HFFc6 (cell line): ENCODE measurements at places on chromosomes 1 and 21. TPM values are rescaled to one million over a fixed set of nuclear protein-coding genes. Genes with fewer than 3 reads are reported as not detected.

Gene LRRC7
- total RNA-seq = 0.21 to 0.48 TPM (median 0.33 TPM) in 3 replicates

Gene RPF1
- total RNA-seq = 26.6 to 35.3 TPM (median 34.3 TPM) in 3 replicates

Gene C1orf87
- total RNA-seq = not detected in 3 replicates

Gene ST6GALNAC3
- total RNA-seq = 0.93 to 1.5 TPM (median 1.1 TPM) in 3 replicates

Gene C1orf174
- total RNA-seq = 19.3 to 24.1 TPM (median 21.1 TPM) in 3 replicates

Gene FBXO2
- total RNA-seq = 0.63 to 1.7 TPM (median 1.7 TPM) in 3 replicates

Gene VAV3
- 0.06 TPM in 1 of 3 replicates, not detected in the others for total RNA-seq

Gene C2CD2
- total RNA-seq = 14.4 to 14.6 TPM (median 14.5 TPM) in 3 replicates

Gene NKAIN1
- total RNA-seq = not detected in 2 replicates

Gene BCL2L15
- 0.10 TPM in 1 of 3 replicates, not detected in the others for total RNA-seq

Gene HSPG2
- 294 and 385 TPM in 2 replicates for total RNA-seq

Gene RHD
- total RNA-seq = not detected in 2 replicates

DNA sequence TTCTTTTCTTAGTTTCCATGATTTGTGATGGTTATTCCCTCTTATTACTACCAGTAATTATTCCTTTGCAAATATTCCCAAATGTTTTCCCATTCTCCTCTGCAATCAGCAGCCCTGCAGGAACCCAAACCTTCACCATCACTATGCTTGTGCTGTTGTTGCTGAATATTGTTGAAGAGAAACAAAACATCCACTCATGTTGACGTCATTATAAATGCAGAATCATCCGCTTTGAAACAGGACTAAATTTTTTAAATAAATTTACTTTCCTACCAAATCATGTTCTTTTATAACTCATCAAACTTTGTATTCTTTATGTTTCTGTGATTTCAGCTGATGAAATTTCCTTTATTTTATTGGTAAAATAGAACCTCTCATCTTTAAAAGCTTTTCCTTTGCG is 787.0 kb upstream of the B3GALT2 start:
- no peak for DNase-seq

- DNase-seq = no peak
Measured at GRCh38 chr1:229561141-229561540, 2.6 kb upstream of the ABCB10 start.

- no peak for DNase-seq
Measured at GRCh38 chr1:90605070-90605469, 112.0 kb downstream of the BARHL2 start.

GRCh38 chr1:202189918-202190715 is 3.5 kb upstream of the LGR6 start:
- DNase-seq = peak; percentile 24

DNA sequence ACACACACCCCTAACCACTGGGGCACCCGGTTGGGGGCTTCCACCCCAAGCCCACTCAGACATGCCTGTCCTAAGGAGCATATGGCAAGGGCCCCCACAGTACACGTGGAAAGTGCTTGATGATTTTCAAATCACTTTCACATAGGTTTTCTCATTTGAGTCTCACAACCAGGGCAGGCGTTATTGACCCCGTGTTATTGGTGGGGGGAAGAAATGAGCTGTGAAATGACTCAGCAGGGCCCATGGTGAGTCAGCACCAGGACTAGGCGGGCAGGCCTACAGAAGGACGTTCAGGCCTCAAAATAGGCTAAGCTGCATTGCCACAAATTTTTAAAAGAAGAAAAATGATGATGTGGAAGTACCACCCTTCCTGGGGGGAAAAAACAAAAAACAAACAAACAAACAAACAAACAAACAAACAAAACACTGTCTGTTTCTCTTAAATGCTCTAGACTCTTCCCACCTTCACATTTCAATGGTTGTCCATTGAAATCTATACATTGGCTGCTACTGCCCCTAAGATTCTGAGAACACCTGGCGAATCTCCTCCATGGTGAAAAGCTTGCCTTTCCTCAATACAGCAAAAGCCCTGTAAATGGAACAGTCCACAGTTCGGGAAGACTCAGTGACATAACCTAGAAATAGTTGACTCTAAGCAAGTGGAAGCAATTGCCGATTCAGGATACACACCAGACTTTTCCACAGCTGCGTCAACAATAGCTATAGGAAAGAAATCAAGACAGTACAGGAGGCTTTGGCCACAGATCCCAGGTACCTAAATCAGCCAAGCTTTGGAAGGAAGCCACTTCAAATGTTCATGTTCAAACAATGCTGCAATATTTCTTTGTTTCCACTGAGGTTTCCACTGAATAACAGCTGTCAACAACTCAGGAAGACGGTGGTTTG is 234.7 kb downstream of the TOMM20 start:
- peak; percentile 52 for DNase-seq

DNA sequence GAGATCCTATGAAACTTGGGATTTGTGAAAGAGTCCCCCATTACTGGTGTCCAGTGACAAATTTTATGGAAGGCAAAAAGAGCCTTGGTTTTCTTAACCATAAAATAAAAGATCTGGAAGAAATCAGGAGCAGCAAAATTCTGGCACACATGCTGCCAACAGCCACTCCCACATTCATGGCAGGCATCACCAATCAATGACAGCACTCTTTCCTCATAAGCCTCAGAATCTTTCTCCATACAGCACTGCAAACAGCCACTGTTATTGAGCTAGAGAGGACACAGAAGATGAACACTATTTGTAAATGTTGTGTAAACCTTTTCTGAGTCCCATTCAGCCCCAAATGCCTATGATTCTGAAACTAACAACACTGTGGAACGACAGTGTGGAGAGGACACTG is 162.2 kb downstream of the RRAGC start:
- no peak for DNase-seq

- DNase-seq = peak; percentile 45
Measured at GRCh38 chr1:36384542-36385409, 948 bp downstream of the STK40 start.

DNA sequence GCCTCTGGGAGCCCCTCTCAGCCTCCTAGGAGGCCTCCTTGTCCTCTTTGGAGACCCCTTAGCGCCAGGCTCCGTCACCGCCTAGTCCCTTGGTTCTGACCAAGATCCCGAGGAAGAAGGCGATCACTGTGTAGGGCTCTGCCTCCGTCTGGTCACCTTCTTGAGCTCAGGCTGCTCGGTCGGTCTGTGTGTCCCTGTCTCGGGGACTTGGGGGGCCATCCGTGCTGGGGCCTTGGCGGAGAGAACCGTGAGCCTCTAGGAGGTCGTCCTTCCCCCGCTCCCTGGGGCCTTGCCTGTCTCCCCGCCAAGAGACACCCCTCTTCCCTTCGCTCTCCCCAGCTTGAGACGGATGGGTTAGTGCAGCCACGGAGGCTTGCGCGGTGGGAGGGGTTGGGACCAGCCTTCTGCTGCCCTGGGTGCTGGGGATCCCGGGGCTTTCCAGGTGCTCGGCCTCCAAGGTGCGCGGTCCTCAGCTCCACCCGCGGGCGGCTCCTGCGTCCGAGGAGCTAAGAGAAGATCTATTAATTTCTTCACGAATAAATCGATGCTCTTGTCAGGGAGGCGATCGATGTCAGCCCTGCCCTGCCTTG is 701 bp upstream of the INSRR start:
- DNase-seq = no peak

DNA sequence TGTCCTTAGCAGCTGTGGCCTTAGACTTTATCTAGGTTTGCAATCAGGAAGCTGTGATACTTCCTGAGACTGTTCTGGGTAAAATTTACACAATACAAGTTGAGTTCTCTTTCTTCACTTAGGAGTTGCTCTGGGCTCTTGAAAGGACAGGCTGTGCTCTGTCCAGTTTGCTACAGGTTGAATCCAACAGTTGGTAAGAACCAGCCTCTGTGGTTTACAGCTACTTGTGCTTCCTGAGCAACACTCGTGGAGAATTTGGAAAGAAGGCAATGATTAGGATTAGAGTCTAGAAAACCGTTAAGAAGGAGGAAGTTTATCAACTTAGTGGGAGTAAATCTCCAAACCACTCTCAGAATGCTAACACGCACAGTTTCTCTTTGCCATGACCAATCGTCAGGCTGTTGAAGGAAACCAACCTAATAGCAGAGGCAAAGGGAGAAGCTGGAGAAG is 26.8 kb downstream of the GFI1 start:
- DNase-seq = no peak

DNA sequence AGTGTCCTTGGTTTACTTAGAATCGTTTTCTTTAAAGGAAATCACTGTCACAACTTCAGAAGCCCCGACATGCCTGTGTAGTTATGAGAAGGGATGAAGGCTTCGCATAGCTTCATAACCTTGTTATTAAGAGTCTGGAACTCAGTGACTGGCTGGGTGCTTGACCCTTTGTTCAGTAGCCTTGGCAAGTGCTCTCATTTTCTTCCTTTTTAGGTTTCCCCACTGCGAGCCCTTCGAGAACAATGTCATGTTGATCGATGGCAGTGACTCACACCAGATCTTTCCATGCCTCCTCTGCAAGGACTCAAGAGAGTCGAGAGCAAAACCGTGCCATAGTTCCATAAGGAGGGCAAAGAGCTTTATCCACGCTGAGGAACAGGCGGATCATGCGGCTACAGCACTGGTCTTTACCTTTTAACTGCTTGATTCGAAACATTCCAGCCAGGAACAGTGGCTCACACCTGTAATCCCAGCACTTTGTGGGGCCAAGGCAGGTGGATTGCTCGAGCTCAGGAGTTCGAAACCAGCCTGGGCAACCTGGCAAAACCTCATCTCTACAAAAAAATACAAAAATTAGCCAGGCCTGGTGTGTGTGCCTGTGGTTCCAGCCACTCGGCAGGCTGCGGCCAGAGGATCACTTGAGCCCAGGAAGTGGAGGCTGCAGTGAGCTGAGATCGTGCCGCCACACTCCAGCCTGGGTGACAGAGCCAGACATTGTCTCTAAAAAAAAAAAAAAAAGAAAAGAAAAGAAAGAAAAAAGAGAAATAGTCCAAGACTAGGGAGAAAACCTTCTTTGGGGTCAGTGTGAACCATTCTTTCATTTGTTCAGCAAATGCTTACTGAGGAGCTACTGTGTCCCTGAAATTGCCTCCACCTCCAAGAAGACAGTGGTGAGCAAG is 95.4 kb upstream of the ERRFI1 start:
- no peak for DNase-seq

- no peak for DNase-seq
Measured at GRCh38 chr1:30147188-30147587, 576.2 kb downstream of the MATN1 start.

DNA sequence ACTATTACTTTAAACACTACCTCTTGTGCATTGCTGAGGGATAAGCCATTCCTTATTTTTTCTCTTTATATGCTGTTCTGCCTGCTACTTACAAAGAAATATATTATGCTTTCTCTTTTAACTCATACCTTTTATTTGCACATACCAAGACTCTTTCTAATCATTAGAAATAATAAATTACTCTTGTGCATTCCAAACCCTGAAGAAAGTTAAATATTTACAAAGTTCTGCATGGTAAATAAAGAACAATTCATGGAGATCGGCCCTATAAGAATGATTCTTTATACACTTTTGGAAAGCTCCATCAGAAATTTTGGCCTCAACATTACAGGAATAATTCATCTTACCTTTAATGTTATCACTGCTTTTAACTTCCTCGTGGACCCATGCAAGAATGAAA is 86.7 kb upstream of the PALMD start:
- no peak for DNase-seq

DNA sequence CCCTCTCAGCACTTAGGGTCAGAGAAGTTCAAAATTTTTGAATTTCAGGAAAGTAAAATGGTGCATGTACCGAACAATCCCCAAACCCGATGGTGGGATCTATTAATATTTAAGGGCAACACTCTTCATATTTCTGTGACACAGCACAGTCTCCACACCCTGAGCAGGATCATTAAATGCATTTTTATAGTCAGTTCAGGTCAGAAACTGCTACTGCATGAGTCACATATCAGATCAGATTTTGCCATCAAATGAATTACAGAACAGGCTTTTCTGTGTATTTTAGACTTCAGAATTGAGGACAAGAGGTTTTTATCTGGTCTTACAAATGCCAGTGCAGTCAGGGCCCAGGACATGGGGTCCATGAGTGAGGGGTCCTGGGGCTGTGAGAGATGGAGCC is 79.2 kb downstream of the RIPK4 start:
- peak; percentile 4 for DNase-seq

- DNase-seq = peak; percentile 54
Measured at GRCh38 chr1:224377676-224378006, 21.0 kb downstream of the CNIH4 start.

DNA sequence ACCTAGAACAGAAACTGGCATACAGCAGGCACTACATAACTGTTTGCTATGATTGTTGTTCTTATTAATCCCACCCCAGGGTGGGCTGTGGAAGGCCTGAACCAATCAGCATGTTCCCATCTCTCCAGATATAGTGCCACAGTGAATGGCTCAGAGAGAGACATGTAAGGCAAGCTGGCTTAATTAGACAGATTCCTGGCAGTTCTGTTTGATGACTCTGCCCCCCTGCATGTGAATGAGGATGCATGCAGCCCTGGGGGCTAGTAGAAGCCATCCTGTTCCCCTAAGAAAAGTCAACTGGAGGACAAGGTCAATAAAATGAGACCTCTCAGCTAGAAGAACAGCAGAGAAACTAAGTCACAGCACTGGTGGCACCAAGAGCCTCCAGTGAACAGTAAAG is 130.3 kb downstream of the GLIS1 start:
- DNase-seq = no peak

GRCh38 chr1:50783286-50783685 is 176.8 kb downstream of the FAF1 start:
- DNase-seq = no peak

DNA sequence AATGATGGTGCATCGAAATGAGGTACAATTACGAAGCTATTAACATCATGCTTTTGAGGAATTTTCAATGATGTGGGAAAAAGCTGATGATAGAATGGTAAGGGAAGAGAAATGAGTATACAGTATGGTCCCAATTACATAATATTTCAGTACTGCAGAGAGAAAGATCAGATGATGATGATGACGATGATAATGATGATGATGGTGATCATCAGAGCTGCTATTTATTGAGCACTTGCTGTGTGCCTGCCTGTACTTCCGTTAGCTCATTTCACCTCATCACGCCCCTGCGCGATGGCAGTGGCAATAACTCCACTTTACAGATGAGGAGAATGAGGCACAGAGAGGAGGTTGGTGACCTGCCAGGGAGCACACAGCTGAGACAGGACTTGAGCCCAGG is 620.8 kb downstream of the MATN1 start:
- no peak for DNase-seq

- DNase-seq = no peak
Measured at GRCh38 chr1:212752934-212753497, 38.6 kb downstream of the NSL1 start.

DNA sequence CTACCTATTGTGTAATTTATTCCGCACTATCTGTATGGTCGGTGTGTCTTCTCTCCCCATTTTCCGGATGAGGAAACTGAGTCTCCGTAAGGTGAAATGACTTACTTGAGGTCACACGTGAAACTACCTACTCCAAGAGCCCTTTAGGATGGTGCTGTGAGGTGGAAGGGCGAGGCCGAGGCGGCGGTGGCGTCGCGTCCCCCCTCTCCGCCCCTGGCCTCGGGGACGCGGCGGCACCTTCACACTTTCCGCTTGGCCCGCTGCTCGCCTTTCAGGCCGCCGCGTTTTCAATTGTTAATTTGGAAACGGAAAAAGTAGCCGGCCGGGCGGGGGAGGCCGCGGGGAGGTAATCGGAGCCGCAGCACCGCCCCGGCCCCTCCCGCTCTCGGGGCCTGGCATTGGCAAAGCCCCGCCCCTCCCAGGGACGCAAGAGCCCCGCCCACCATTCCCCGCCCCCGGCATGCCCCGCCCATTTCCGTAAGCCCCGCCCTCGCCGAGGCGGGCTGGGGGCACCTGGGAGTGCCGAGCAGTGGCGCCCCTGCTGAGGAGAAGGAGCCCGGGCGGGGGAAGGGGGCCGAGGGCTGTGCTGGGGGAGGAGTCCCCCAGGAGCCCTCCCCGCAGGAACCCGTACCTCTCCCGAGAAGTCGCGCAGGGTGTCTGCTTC is 18.6 kb downstream of the KCNQ4 start:
- no peak for DNase-seq
